ENCODE measurements at places on chromosomes 7 and 10.

- no peaks in the 10 kb centered on the region for H3K4me1 ChIP-seq
- H3K27ac ChIP-seq: no peak overlapping the region
- H3K4me3 ChIP-seq: no peak overlapping the region
Observed at GRCh38 chr7:157054927-157055326, 44.5 kb upstream of the MNX1 start.

GRCh38 chr10:93757136-93757535 lies 600 bp upstream of the LGI1 start:
- H3K4me1 ChIP-seq: peaks cover 34% of the 10 kb centered on the region
- H3K36me3 ChIP-seq: no peaks in the 10 kb centered on the region
- H3K27ac ChIP-seq: no peak overlapping the region
- DNase-seq: no peak
- no peaks in the 10 kb centered on the region for H3K27me3 ChIP-seq
- no peak overlapping the region for H3K4me3 ChIP-seq

DNA sequence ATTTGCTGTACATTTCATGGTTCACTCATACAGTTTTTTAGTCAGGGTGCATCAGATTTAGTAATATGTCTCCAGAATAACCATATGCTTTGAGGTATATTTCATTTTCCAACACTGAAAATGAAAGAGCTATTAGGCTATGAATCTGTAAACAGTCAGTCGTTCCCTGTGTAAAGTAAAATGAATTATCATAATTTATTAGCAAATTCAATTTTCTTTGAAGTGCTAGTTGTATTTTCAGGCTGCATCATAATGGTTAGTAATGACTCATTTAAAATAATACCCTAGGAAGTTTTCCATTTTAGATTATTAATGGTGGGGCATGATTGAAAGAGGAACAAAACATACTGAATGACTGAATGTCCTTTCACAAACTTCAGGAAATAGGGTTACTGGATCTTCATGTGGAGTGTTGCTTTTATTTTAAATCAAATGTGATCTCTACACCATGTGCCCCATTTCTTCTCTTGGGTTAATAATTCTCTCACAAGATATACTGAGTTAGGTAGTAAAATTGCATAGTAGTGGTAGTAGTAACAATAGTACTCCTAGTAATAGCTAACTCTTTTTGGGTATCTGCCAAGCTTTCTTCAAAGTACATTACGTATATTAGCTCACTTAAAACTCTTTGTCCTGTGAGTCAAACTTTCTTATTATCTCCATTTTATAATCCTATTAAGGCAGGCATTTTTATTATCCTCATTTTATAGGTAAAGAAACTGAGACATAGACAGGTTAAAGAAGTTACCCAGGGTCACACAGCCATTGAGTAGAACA lies 476.5 kb downstream of the SUGCT start:
- no peak overlapping the region for H3K4me3 ChIP-seq
- DNase-seq: no peak
- no peaks in the 10 kb centered on the region for H3K27me3 ChIP-seq
- no peaks in the 10 kb centered on the region for H3K36me3 ChIP-seq
- H3K4me1 ChIP-seq: no peaks in the 10 kb centered on the region

GRCh38 chr7:20932785-20933527 lies 146.3 kb upstream of the SP8 start:
- no peak for DNase-seq
- H3K36me3 ChIP-seq: no peaks in the 10 kb centered on the region
- H3K4me3 ChIP-seq: no peak overlapping the region
- H3K4me1 ChIP-seq: no peaks in the 10 kb centered on the region

DNA sequence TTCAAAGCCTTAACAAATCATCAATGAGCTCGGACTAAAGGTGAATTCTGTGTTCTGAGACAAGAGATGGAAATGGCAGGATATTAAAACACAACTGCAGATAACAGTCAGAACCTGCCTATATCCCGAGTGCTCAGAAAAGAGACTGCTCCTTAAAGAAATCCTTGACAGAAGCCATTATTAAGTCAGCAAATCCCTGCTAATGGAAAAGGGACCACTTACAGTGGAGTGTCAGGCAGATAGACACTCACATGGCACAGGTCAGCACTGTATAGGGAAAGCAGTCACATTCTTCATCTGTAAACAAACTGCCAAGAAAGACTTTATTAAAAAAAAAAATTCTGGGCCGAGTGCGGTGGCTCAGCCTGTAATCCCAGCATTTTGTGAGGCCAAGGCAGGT lies 147.5 kb upstream of the LRRTM3 start:
- H3K27ac ChIP-seq: no peak overlapping the region
- H3K4me3 ChIP-seq: no peak overlapping the region
- no peaks in the 10 kb centered on the region for H3K4me1 ChIP-seq

- H3K27ac ChIP-seq: no peak overlapping the region
- DNase-seq: no peak
- H3K36me3 ChIP-seq: no peaks in the 10 kb centered on the region
- H3K27me3 ChIP-seq: no peaks in the 10 kb centered on the region
Observed at GRCh38 chr10:66931949-66932343, 6.1 kb downstream of the LRRTM3 start.

DNA sequence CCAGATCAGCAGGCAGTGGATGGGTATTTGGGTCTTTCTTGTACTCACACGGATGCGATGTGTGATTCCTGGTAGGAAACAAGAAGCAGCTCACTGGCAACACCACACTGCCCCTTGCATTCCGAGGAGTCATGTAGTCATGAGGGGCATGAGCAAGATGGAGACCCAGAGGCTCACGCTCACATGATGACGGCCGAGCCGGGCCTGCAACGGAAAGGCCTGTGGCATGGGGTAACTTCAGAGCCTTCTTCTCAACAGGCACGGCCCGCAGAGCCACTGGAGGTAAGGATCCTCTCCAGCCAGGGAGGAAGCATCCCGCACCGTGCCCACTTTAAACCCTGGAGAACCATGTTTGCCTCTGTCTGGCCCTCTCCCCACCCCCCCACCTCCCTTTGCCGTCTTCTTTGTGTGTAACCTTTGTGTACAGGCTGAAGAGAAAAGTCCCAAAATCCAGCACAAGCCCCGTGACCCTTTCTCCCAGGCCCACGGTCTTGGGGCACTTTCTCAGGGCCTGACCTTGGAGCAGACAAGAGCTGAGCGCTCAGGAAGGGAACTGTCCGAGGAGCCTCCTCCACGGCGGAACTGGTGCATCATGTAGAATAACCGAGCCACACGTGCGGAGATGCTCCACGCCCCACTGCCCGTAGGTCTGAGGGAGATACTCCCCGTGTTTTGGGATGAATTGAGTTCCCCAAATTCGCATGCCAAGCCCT lies 516.4 kb downstream of the DNAJB6 start:
- H3K27ac ChIP-seq: no peak overlapping the region
- no peaks in the 10 kb centered on the region for H3K4me1 ChIP-seq
- no peaks in the 10 kb centered on the region for H3K27me3 ChIP-seq
- DNase-seq: no peak
- H3K4me3 ChIP-seq: no peak overlapping the region

DNA sequence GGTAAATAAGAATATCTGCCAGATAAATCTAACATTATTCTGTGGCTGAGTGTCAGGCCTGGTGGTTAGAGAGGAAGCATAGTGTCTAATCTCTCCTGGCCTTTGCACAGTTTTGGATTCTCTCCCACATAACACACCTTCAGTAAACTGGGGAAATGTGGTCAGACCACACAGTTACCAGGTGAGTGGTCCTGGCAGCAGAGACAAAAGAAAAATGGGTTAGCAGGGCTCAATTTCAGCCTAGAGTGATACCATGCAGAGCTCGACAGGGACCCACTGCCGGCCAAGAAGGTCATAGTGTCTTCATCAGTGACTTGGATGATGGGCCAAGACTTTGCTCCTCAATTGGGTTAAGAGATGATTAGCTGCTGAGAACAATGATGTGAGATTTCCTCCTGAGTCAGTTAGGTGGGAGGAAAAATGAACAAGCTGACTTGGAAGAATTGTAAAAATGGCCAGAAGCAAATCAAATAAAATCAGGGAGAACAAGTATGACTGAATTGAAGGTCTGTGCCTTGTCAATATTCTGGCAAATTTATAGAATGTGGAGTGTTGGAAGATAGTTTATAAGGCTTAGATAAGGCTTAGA lies 69.2 kb upstream of the EFCAB10 start:
- H3K27ac ChIP-seq: no peak overlapping the region
- no peak overlapping the region for H3K4me3 ChIP-seq
- no peaks in the 10 kb centered on the region for H3K27me3 ChIP-seq
- no peak for DNase-seq

DNA sequence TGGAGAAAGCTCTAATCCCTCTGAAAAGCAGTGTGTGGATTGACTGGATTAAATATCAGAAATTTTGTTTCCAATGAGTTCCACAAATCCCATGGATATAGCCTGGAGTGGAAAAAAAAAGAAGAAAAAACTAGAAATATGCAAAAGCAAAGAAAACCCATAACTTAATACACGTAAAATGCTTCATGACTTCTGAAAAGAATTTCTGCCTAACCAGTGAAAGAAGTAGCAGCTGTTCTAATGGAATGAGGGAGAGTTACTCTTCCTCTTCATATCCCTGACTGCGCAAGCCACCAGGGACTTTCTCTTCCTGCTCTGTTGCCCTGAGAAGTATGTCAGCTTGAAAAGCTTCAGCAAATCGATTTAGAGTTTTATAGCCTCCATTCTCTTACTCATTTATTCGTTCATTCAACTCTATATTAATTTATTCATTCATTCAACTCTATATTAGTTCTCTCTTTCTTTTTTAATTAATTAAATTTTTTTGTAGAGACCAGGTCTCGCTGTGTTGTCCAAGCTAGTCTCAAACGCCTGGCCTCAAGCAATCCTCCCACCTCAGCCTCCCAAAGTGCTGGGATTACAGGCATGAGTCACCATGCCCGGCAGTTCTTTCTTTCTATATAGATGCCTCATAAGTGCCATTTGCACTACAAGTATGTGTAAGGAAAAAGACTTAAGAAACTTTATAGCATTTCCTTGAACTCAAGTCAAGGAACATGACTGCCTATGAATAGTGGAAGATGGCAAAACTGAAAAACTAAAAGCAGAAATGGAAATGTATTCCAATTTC lies 447.3 kb upstream of the NRP1 start:
- no peak for DNase-seq
- H3K4me1 ChIP-seq: no peaks in the 10 kb centered on the region
- H3K36me3 ChIP-seq: no peaks in the 10 kb centered on the region
- H3K4me3 ChIP-seq: no peak overlapping the region
- H3K27ac ChIP-seq: no peak overlapping the region

DNA sequence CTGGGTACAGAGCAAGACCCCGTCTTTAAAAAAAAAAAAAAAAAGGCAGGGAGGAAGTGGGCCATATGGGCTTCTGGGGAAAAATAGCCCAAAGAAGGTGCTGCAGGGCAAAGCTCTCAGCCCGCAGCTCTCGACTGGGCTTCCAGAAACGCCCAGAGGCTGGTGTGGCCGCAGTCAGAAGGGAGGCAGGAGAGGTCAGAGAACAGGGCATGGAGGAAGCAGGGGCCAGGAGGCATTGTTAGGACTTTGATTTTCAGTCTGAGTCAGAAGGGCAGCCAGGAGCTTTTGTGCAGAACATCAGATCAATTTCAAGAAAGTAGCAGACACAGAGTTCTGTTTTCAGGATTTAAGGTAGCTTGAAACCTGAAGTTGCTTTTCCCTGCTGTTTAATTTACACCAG lies 35.3 kb upstream of the CYTH3 start:
- no peaks in the 10 kb centered on the region for H3K27me3 ChIP-seq
- no peaks in the 10 kb centered on the region for H3K36me3 ChIP-seq
- DNase-seq: peak; percentile 20
- peaks cover 42% of the 10 kb centered on the region for H3K4me1 ChIP-seq
- peak overlapping the region; percentile 15 for H3K27ac ChIP-seq

Measured in SJSA1 (cell line).